ENCODE measurements at places on chromosomes 7 and 10. TPM values are rescaled to one million over a fixed set of nuclear protein-coding genes. Genes with fewer than 3 reads are reported as not detected.

The ZNF467 gene
- 3.2 TPM for total RNA-seq

The CDHR1 gene
- total RNA-seq, result 0.55 TPM

The VIPR2 gene
- total RNA-seq, result 3.8 TPM

The ERCC6 gene
- total RNA-seq, result 12.0 TPM

The CTTNBP2 gene
- total RNA-seq, result 4.6 TPM

The SPDYE1 gene
- not detected for total RNA-seq

The DENND2A gene
- 10.5 TPM for total RNA-seq

The ZNF365 gene
- total RNA-seq, result 1.1 TPM

The GFRA1 gene
- 9.1 TPM for total RNA-seq

The FAM25G gene
- total RNA-seq, result not detected

The PHF14 gene
- total RNA-seq, result 14.3 TPM

The CDK6 gene
- 12.4 TPM for total RNA-seq

The HMX3 gene
- total RNA-seq, result not detected

The NPC1L1 gene
- not detected for total RNA-seq

The CRYGN gene
- not detected for total RNA-seq

The CYP26A1 gene
- not detected for total RNA-seq

The SEMA3D gene
- total RNA-seq, result 1.4 TPM

The GPR158 gene
- not detected for total RNA-seq

The CACNB2 gene
- 20.6 TPM for total RNA-seq

The SFTPD gene
- total RNA-seq, result 2.1 TPM

The DNAJC12 gene
- total RNA-seq, result 6.0 TPM

The C10orf90 gene
- total RNA-seq, result not detected

The C7orf33 gene
- total RNA-seq, result not detected

The UCN3 gene
- not detected for total RNA-seq

Data from right atrium auricular region (tissue), 2 donors.